Foreskin keratinocyte (primary cell): ENCODE measurements at places on chromosomes 1 and 21.

GRCh38 chr1:168112673-168113305 is 23.9 kb downstream of the GPR161 start:
- DNase-seq: peak; percentile 93

DNA sequence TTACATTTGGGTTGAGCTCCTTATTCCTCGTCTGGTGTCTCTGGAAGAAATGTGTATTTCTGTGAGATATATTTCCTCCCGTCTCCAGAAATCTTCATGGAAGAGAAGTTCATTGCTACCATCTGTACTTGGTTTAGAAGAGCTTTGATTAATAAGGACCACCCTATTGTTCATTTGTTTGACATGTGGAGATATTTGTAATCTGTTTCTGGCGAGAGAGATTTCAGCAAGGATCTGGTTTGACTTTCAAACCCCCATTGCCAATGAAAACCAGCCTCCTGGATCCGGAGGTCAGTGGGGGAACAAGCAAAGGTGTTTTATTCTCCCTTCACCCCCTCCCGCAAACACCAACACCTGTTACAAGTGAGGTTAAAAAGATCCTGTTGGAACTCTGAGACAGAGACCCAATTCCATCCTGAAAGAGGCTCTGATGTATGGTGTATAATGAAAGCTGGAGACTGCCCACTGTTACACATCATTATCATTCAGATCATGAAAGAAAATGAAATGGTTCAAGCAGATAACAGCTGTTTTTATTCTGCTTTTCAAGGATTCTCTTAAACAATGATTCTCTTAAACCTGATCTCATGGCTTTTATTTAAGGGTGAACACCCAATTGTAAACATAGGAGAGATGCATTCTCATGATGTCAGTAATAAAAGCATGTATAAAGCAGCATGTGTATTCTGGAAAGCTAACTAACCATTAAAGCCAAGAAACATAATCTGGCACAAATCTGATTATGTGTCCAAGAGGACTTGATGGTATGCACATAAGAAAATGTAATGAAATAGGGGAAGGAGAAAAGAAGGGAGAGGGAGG is 393.5 kb upstream of the ADGRL2 start:
- DNase-seq: no peak

GRCh38 chr1:54931275-54931840 is 44.4 kb upstream of the DHCR24 start:
- no peak for DNase-seq

DNA sequence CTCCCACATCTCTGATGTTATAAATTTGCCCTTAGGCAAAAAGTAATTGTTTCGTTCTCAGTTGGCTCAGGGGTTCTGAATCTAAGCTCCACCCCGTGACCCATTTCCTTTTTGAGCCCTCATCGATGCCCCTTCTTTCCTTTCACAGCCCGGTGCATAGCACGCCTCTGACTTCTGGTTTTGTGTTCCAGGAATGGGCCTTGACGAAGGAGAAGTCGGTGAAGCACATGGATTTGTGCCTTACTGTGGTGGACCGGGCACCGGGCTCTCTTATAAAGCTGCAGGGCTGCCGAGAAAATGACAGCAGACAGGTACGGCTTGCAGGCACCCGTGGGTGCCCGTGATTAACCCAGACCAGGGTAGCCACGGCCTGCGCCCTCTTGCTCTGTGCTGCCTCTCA is 151.9 kb downstream of the PGBD5 start:
- DNase-seq: no peak

DNA sequence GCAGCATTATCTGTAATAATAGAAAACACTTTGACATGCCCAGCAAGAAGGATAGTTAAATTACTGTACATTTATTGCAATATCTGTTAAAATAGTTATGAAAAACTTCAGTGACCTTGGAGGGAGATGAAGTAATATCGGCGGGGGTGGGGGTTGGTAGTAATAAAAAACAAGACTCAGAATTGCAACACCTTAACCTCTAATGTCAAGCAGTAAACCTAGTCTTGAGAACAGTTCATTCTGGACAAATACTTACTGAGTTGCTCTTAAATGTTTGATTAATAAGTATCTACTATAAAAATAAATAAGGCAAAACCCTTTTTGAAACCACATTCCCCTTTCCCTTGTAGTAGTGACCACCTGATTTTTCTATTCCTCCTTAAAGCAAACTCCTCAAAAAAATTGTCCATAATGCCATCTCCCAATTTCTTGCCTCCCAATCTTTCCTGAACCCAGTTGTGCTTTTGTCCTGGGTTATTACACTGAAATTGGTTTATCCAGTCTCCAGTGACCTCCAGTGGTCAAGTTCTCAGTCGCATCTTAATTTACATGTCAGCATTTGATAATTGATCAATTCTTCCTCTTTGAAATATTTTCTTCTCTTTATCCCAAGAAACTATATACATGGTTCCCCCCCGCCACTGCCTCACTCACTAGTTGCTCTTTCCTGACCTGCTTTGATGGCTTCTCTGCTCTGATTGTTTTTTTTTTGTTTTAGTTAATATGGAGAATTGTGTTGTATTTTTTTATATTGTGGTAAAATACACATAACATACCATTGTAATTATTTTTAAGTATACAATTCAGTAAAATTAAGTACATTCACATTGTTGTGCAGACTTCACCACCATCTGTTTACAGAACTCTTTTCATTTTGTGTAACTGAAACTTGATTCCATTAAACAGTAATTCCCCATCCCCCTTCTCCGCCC is 36.8 kb downstream of the RAP1A start:
- no peak for DNase-seq

DNA sequence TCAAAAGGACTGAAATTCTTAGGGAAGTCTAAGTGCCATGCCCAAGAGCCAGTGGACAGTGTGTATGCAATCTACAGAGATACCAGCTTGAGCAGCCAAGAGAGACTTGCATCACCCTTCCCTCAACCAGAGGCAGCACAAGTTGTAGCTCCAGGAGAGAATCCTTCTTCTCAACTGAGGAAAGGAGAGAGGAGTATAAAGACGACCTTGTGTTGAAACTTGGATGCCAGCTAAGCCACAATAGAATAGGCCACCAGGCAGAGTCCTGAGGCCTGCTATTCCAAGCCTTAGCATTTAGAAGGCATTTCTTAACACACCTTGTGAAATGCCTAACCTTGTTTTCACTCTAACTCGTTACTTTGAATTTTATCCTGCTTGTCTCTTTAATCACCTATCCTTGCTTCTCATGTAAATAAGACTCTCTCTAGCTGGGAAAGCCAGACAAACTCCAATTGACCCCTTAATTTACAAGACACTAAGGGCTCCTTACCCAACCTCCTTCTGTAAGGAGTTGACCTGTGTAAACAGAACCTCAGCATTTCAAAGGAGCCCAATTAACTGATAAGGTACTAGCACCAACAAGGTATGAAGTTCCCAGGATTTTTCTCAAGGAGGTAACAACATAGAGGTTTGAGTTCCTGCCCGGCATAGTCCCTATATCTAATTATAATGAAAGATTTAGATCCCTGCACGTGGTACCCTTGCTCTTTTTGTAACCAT is 738.8 kb downstream of the AMY1C start:
- no peak for DNase-seq

DNA sequence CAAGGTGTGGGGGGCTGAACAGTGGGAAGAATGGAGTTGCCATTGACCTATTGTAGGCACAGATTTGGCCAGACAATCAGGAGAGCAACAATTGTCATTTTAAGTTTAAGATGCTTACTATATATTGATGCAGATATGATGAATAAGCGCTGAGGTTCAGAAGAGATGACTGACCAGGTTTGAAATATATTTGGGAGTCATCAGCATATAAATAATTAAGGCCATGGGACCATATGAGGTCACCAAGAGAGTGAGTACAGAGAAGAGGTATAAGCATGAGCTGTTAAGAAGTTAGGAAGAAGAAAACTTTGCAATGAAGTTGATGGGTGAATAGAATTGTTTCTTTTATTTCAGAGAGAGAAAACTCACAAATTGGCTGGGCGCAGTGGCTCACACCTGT is 4.5 kb upstream of the GADD45A start:
- DNase-seq: peak; percentile 35

- no peak for DNase-seq
Measured at GRCh38 chr1:177487481-177487880, 316.7 kb downstream of the BRINP2 start.

GRCh38 chr1:63929106-63929478 is 155.3 kb downstream of the ROR1 start:
- DNase-seq: no peak

GRCh38 chr21:39029086-39029755 is 154.0 kb downstream of the PSMG1 start:
- DNase-seq: no peak

DNA sequence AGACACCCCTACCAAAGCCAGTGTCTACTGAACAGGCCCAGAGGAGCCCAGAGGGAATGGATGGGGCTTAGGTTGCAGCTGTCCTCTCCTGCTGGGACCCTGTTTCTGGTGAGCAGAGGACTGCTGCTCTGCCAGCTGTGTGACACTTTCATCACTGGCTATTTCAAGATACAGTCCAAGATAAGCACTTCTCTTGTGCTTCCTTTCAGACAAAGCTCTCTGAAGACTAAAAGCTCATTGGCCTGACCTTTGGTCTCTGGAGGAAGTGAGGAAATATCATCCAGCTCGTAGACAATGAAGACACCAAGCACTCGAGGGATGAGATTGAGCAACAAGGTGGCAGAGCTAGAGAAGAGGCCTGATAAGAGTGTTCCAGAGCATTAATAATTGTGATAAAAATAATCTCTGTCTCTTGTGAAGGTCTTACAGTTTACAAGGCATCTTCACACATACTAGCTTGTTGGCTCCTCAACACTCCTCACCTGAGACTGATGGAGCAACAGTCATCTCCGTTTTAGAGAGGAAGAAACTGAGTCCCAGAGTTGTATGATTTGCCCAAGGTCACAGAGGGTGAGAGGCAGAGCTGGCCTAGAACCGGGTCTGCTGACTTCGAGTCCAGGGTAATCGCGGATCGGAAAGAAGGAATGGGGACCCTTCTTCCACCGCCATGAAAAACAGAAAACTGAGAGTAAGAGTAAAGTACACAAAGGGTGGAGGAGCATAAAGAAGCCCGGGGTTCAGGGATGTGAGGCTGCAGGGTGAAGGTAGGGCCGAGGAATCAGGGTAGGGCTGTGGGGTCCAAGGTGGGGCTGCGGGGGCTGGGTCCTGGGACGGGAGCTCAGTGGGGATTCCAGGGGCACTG is 666 bp downstream of the PAFAH2 start:
- no peak for DNase-seq

DNA sequence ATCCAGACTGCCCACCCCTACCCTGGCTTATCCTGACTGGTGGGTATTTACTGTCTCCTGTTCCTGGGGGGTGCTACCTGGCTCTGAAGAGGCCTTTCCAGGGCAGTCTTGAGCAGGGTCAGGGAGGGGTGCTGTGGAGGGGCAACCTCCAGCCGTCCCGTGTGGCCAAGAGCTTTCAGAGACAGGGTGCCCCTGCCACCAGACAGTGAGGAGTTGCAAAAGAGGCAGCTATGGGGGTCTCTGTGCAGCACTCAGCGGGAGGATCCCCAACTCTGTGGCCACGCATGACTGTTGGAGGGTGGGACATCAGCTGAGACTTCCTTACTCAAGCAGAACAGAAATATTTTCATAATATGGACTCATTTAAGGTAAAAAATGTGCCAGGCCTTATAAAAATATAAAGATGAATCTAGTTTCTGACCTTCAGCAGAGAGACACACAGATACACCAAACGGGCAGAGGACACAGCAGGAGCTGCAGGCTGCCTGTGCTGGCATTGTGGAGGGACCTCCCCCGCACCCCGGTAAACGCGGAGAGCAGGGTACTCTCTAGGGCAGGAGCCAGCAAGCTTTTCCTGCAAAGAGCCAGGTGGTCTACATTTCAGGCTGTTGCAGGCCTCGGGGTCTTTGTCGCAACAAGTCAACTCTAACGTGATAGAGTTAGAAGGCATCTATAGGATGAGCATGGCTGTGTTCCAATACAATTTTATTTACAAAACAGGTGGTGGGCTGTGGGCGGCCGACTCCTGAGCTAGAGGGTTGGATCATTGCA is 252.6 kb downstream of the RHOU start:
- no peak for DNase-seq

DNA sequence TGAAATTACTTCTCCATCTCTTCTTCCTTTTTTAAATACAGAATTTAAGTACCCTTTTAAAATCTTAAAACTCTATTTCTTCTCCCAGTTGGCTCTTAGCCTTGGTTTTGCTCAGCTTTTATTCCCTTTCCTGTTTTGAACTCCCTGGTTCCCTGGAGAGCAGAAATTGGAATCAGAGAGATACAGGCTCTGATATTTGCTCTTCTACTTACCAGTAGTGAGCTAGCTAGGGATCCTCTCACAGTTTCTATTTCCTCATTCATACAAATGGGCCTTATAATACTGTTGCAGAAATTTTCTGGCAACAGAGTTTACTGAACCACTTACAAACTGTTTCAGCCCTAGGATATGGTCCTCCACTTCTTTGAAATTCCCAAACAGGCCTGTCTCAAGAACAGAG is 606.3 kb downstream of the NUF2 start:
- DNase-seq: no peak

DNA sequence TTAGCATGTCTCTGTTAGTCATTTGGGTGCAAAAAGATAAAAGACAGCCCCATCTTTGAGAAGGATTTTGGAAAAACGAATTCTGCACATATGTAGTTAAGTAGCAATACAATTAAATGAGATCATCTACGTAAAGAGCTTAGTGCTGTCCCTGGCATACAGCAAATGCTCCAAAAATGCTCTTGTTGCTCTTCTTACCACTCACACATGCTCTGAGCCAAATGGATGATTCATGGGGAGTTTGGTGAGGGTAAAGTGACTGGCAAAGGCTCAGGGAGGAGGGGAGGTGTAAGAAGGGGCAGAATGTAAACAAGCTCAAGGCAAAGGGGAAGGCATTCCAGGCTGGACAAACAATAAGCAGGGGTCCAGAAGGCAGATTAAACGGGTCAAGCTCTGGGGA is 191.9 kb downstream of the AK5 start:
- DNase-seq: peak; percentile 86
